ENCODE measurements at places on chromosomes 6 and 20.
A peak's percentile ranks its signal among the peaks of the same experiment; 100 is the strongest.

- peak; percentile 4 for DNase-seq
Measured at GRCh38 chr20:49385465-49385864, 97.0 kb downstream of the KCNB1 start.

DNA sequence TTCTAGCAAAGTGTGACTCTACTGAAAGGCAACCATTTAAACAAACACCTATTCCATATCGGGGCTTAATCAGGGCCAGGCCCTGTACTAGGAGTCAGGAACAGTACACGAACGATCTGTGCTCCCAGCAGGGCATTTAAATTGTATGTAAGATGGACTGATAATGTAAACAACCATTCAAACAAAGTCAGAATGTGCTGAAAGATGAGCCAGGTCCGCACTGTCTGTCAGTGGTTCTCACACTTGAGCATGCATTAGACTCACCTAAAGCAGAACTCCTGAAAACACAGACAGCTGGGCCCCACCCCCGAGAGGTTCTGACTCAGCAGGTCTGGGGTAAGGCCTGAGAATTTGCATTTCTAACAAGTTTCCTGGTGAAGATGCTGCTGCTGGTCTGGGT lies 81.6 kb downstream of the PXDC1 start:
- DNase-seq: no peak

DNA sequence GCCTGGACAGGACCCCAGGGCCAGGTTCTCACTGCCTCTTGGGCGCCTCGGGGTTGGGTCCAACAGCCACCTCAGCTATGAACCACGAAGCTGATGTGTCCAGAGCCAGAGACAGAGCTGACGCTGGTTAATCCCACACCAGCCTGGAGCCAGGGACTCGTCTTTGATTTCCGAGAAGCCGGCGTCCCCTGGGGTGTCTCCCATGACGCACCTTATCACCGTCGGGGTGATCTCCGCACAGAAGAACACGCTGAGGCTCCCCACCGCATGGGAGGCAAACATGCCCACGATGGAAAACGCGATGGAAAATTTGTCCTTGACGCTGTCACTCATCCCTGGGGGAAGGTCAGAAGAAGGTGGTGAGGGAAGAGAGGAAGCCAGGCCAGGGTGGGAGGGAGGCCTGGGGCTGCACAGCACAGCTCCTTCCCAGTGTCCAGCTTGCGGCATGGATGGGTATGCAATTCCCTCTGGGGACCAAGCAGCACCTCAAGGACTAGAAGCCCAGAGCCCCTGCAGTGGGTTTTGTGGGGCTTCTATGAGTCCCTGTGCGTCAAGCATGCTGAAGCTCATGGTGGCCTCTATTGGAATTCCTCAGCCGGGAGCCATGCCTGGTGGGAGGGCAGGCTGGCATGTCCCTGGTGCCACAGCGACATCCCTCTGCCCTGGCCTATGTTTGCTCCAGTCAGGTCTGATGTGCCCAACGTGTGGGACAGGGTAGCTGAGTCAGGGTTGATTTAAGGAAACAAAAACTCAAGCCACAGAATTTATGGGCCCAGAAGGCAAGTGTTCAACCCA lies 25.1 kb downstream of the PSMG4 start:
- no peak for DNase-seq

- no peak for DNase-seq
Measured at GRCh38 chr6:37011656-37012378, 6.4 kb downstream of the FGD2 start.

DNA sequence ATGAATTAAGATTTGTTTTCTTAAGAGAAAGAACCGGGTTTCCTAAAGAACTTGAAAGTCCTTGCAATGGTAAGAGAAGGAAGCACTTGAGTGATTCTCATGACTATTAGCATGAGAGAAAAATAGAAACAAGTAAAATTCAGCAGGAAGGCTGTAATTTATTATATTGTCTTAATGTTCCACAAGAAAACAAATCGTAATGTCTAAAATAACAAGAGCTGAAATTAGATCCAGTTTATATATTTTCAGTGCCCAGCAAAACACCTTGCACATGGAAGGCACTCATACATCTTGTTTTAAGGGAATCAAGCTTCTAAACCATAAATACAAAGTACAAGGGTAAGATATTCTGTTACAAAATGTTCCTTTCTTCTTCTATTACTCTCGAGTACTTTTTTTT lies 229.4 kb upstream of the PLN start:
- no peak for DNase-seq

DNA sequence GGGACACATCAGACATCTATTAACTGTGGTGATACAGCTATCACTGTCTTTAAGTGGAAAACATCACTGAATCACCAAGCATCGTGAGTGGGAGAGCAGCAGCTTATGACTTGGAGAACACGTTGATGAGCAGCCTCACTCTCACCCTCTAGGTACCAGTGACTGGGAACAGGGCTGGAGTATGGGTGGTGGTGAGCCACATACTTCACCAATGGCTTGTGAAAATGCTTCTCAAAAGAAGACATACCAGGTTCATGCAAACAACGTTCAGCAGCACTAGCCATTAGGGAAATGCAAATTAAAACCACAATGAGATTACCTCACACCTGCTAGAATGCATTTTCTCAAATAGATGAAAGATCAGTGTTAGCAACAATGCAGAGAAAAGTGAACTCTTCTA lies 25.3 kb downstream of the SNX5 start:
- DNase-seq: no peak

GRCh38 chr6:37483917-37484785 lies 15.5 kb downstream of the CCDC167 start:
- DNase-seq: peak; percentile 44

- DNase-seq: peak; percentile 74
Measured at GRCh38 chr6:138038142-138038870, 68.9 kb downstream of the PERP start.

GRCh38 chr6:117272891-117273290 lies 7.5 kb downstream of the VGLL2 start:
- no peak for DNase-seq

- no peak for DNase-seq
Measured at GRCh38 chr6:37809197-37809543, 10.4 kb upstream of the ZFAND3 start.

- no peak for DNase-seq
Measured at GRCh38 chr20:18187020-18187419, 49.4 kb downstream of the KAT14 start.

GRCh38 chr6:56002336-56002735 lies 126.9 kb upstream of the BMP5 start:
- no peak for DNase-seq

DNA sequence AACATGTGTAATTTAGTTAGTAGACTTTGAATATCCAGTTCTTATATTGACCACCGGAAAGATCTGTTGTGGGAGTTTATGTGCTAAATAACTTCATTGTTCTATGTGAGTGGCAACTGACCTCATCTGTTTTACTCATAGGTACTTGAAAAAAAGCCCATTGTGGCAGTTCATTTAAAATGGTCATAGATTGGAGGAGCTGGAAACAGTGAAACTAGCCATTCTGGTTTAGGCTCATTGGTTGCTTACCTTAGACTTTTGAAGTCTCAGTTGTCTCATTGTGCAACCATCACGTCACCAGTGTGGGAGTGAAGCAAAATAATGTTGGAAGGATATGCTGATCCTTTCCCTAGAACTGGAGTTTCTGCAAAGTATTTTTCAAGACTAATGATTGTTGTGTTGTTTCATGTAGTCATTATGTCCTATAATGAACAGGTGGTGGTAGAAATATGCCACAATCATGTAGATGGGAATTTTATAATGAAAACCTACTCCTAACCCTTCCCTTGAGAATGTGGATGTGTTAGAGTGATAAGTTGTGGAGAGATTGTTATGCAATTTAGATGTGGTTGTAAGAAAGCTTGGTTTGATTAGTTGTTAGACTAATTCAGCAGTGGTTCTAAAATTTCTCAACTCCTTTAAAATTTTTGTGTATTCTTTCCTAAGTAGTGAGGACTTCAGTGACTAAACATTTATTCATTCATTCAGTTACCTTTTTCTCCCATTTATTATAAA lies 18.3 kb downstream of the DSP start:
- DNase-seq: no peak

- DNase-seq: no peak
Measured at GRCh38 chr20:38714308-38714707, 10.0 kb upstream of the SLC32A1 start.

GRCh38 chr20:1209447-1210387 lies 6.5 kb downstream of the C20orf202 start:
- no peak for DNase-seq

DNA sequence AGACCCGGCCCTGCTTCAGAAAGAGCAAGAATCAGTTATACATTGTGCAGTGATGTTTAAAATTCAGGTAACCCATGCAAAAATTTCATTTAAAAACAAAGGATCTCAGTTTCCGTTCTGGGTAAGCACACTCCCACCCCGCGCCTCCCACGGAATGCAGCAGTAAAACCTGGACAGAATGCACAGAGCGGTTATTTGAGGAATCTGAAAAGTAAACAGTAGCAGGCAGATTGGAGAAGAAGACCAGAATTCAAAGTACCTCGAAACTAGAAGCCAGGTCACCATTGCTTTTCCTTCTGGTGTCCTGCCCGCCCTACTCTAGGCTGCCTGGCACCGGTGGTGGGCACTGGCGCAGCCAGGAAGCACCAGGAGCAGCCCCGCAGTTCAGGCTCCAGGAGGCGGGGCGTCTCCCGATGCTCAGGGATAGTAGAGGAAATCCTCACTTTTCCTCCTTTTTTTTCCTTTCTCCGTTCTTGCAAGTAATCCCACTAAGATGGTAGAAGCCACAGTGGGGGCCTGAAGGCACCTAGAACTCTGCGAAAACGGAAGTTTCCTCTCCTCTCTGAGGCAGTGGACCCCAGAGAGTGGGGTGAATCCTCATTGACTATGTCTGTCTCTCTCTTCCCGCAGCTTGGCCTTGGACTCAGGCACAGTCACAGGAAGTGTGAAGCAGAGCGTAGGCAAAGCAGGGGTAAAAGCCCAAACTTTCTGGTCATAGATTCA lies 28.3 kb downstream of the METTL24 start:
- DNase-seq: no peak
